ENCODE measurements at places on chromosomes 5 and 9.

- no peak for DNase-seq
Measured at GRCh38 chr9:17776735-17777134, 197.9 kb downstream of the SH3GL2 start.

GRCh38 chr5:58800356-58800755, 217.5 kb downstream of the RAB3C start:
- DNase-seq = no peak

DNA sequence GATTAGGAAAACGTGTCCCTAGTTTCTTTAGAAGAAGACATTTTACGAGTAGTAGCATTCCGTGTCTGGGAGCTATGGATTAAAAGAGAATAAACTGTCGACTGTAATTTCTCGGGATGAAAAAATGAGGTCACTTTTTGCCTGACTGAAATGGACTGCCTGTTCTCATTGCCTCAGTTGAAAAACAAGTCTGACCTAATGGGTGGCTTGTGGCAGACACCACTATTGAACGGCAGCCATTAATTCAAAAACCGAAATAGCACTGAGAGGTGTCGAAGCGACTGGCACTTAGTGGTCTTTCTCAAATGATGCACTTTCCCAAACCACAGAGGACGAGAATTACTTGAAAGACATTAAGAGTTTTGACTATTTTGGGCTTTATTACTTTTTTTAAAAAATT, 35.4 kb downstream of the OSTF1 start:
- no peak for DNase-seq

DNA sequence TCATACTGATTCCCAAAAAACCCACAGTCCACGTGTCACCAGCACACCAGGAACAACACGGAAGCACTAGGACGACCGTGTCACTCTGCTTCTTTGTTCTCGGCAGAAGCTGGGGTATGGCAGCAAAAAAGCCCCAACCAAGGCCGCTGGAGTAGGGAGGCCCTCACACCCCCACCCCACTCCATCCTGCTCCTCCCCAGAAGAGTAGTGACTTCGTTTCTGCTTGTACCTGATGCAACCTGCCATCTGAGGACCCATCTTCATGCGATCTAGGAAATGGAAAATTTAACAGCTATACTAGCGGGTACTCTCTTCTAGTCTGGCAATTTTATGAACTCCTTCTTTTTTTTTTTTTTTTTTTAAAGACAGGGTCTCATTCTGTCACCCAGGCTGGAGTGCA, 3.7 kb downstream of the UBAC1 start:
- no peak for DNase-seq

- no peak for DNase-seq
Measured at GRCh38 chr5:150323092-150323491, 20.4 kb upstream of the ARSI start.

DNA sequence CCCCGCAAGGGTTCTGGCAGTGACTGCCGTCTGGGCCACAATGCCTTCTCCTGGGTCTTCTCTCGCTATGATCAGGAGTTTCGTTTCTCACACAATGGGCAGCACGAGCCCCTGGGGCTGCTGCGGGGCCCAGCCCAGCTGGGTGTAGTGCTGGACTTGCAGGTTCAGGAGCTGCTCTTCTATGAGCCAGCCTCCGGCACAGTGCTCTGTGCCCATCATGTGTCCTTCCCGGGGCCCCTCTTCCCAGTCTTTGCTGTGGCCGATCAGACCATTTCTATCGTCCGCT, 7.0 kb downstream of the HDHD3 start:
- no peak for DNase-seq

GRCh38 chr5:35924122-35924949, 14.1 kb downstream of the CAPSL start:
- DNase-seq = peak; percentile 19

- DNase-seq = no peak
Measured at GRCh38 chr5:6143523-6143922, 234.8 kb downstream of the MED10 start.

DNA sequence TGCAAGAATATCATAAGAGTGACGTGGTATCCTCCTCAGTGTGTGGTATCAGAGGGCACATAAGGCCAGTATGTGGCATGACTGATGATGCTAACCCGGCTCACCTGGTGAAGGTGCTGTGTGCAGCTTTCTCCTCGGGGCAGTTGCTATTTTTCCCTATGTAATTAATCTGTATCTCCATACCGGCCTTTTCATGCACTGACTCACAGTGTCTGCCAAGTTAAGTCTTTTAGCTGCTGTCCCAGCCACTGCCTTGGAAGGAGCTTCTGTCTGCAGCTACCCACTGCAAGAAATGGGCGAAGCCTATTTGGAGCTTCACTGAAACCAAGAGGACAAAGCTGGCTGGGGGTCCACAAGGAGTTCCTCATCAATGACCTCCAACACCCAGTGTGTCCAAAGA, 46.0 kb downstream of the NXNL2 start:
- no peak for DNase-seq

GRCh38 chr9:35680331-35681105, 6.8 kb downstream of the CA9 start:
- no peak for DNase-seq

DNA sequence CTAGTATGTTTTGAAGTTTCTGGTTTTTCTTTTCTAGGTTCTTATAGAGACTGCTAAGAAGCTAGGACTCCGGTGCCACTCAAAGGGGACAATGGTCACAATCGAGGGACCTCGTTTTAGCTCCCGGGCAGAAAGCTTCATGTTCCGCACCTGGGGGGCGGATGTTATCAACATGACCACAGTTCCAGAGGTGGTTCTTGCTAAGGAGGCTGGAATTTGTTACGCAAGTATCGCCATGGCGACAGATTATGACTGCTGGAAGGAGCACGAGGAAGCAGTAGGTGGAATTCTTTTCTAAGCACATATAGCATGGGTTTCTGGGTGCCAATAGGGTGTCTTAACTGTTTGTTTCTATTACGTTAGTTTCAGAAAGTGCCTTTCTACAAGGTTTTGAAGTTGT, 52.2 kb downstream of the MTAP start:
- DNase-seq = no peak

GRCh38 chr5:77996943-77997342, 220.8 kb upstream of the TBCA start:
- DNase-seq = no peak

DNA sequence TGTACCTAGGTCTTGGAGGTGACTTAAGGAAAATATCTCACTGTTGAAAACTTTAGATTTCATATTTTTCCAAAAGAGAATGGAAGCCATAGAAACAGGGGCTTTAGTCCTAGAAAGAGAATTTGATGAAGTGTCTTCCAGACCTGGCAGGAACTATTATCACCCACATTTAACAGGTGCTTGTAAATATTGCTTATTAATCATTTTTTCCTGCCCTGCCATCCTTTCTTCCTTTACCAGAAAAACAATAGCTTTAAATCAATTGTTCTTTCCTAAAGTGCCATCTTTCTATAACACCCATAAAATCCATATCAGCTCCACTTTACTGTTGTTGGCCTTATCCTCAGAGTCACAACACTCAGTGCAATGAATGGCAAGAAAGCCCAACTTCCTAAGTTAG, 350.9 kb downstream of the YTHDC2 start:
- DNase-seq = no peak

- no peak for DNase-seq
Measured at GRCh38 chr9:71552480-71552879, 215.8 kb downstream of the CEMIP2 start.

GRCh38 chr9:120236596-120236995, 343.4 kb downstream of the CDK5RAP2 start:
- DNase-seq = no peak

- DNase-seq = no peak
Measured at GRCh38 chr9:2923766-2924379, 80.0 kb upstream of the PUM3 start.

- DNase-seq = no peak
Measured at GRCh38 chr5:61183538-61183937, 21.3 kb upstream of the SMIM15 start.

- no peak for DNase-seq
Measured at GRCh38 chr5:120103495-120103894, 360.6 kb upstream of the PRR16 start.

- no peak for DNase-seq
Measured at GRCh38 chr5:39176759-39177630, 42.4 kb downstream of the FYB1 start.

- no peak for DNase-seq
Measured at GRCh38 chr9:130924448-130924788, 14.6 kb downstream of the FIBCD1 start.

GRCh38 chr5:173752653-173753052, 135.5 kb upstream of the CPEB4 start:
- DNase-seq = no peak

DNA sequence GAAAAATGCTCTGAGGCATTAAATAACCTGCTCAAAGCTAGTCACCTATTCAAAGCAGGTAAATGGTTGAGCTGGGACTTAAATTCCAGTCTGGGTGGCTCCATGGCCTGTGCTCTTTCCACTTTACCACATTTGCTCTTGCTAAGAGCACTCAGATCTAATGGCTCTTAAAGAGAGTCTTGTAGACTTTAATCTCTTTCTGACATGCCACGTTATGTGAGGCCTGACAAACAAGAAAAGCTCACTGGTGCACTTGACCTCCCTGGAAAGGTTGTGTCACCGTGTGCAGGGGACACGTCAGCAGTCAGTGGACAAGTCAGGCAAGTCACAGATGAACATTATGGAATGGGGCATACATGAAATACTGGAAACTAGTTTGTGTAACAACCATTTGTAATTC, 129.9 kb upstream of the RPS23 start:
- no peak for DNase-seq

All from activated CD4-positive, alpha-beta T cell treated with anti-CD3 and anti-CD28 coated beads, Interleukin-2, amount 50 U/mL, for 4 hours (primary cell).